Stimulated activated CD4-positive, alpha-beta T cell treated with anti-CD3 and anti-CD28 coated beads, TNF-alpha, amount 100 ng/mL, for 48 hours (primary cell): ENCODE measurements at places on chromosomes 13 and 19.

DNA sequence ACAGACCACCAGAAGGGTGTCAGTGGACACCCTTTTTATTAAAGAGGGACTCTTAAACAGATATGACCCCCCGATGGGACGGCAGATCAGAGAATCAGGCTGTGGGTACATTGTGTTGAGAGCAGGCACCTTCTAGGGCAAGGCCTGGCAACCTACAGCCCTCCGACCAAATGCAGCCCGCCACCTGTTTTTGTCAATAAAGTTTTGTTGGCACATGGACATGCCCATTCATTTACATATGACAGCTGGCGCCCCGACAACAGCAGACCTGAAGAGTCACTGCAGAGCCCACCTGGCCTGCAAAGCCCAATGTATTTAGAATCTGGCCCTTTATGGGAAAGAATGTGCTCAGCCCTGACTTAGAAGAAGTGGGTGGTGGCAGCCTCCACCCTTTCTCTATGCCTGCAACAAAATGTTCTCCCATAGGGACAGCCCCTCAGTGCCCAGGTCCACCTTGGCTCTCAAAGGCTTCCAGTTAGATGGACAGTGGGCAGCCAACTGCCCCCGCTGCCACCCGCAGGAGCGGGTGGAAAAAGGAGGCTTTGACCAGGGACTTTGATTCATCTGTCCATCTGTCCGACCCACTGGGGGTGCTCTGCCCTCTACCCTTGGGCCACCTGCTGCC is 184.9 kb downstream of the PTPRS start:
- DNase-seq: no peak

DNA sequence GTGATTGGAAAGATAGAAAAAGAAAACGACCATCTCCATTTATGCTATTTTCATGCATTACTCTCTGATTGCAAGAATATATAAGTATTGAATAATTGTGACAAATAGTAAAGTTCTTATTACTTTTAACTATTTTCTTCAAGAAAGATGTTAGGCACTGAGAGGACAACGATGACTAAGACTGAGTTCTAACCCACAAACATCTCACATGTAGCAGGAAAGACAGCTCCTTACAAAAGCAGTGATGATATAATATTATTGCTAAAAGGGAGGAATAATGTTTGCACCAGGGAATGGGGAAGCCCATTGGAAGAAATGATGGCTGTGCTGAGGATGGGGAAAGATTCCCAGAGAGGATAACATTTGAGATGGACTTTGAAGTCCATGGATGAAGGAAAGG is 22.6 kb downstream of the RXFP2 start:
- no peak for DNase-seq

DNA sequence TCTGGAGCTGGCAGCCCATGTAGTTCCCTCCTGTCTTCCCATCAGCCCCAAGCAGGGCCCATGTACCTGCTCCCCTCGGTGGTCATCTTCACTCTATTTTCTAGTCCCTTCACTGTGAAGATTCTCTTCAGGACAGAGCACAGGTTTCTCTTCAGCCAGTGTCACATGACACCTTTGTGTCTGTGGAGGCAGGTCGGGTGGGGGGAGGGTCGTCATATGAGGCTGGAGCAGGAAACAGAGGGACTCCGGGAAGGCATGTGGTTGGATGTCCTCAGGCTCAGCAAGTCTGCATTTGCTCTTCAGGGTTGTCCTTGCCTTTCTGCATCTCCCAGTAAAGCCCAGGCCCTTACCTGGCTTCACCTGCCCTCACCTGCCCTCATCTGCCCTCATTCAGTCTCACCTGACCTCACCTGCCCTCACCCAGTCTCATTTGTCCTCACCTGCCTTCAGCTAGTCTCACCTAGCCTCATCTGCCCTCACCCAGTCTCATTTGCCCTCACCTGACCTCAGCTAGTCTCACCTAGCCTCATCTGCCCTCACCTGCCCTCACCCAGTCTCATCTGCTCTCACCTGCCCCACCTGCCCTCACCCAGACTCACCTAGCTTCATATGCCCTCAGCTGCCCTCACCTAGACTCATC is 120.3 kb downstream of the ZDHHC20 start:
- DNase-seq: no peak

- DNase-seq: no peak
Measured at GRCh38 chr13:27634231-27634630, 12.5 kb downstream of the POLR1D start.

GRCh38 chr13:51869916-51870315 is 8.1 kb downstream of the CCDC70 start:
- no peak for DNase-seq

- DNase-seq: no peak
Measured at GRCh38 chr13:51277928-51278327, 55.7 kb downstream of the FAM124A start.

DNA sequence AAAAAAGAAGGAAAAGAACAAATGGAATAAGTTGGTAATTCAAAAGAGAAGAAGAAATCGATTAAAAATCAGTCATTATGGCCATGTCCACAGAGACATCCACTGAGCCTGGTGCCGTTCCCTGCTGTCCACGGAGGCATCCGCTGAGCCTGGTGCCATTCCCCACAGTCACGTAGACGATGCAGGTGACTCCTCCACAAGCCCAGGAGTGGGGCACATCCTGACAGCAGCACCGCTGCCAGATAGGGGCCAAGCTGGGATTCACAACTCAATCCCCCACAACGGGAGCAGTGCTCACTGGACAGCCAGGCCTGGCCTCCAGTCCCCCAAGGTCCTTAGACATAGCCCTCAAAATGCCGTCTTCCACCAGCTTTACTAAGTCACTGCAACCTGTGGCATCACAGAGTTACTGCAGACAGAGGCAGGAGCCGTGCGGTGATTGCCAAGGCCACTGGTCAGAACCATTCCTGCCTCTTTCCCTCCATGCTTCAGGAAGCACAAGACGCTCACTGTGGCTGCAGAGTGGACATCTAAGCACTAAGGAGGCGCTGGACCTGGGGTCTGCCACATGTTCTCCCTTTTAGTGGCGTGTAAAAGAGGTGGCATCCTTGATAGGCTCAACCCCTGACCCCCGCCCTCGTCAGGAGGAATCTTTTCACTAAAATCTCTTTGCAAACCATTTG is 131.5 kb upstream of the SPACA7 start:
- no peak for DNase-seq
